ENCODE measurements at places on chromosomes 16 and 17.

GRCh38 chr17:52606590-52606989, 448.1 kb upstream of the CA10 start:
- DNase-seq, result no peak

GRCh38 chr16:79468121-79468552, 132.4 kb downstream of the MAF start:
- DNase-seq, result no peak

GRCh38 chr17:2755891-2756724, 6.7 kb upstream of the CCDC92B start:
- no peak for DNase-seq

- DNase-seq, result no peak
Measured at GRCh38 chr17:50055055-50055425, 870 bp upstream of the ITGA3 start.

- no peak for DNase-seq
Measured at GRCh38 chr16:19649980-19650379, 68.0 kb downstream of the KNOP1 start.

- DNase-seq, result peak; percentile 61
Measured at GRCh38 chr16:82609140-82609539, 17.6 kb upstream of the CDH13 start.

GRCh38 chr16:89823087-89823823, 5.0 kb upstream of the SPIRE2 start:
- DNase-seq, result no peak

Measured in heart left ventricle (tissue), 16 donors.